Caco-2 (cell line): ENCODE measurements at places on chromosomes 5 and 9. TPM values are rescaled to one million over a fixed set of nuclear protein-coding genes. Genes with fewer than 3 reads are reported as not detected.
A peak's percentile ranks its signal among the peaks of the same experiment; 100 is the strongest.

DNA sequence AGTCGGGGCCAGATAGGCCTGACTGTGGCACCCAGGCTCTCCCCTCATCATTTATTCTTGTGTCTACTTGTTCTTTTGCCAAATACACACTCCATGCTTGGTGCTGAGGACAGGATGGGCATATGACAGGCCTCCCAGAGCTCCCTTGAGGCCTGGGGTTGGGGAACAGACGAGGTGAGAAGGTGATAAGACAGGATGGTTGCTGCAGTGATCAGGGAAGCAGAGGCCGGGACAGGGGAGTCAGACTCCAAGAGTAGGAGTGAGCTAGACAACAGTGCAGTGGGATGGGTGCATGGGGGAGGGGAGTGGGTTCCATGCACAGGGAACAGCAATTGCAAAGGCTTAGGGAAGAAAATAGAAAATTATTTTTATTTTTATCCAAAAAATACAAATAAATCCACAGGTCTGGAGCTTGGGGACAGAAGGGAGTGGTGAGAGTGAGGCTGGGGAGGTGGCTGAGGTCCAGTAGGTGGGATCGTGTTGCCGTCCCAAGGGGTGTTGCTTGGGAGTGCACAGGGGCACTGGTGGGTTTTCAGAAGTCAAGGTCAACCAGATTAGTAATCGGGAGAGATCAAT lies 3.4 kb upstream of the AMBP start:
- peak; percentile 38 for DNase-seq
- peak overlapping the region; percentile 83 for H3K27ac ChIP-seq
- H3K4me1 ChIP-seq, result peaks cover 52% of the 10 kb centered on the region
- H3K4me3 ChIP-seq, result no peak overlapping the region
- no peaks in the 10 kb centered on the region for H3K27me3 ChIP-seq

- DNase-seq, result no peak
- no peak overlapping the region for H3K27ac ChIP-seq
- H3K4me1 ChIP-seq, result peaks cover 5% of the 10 kb centered on the region
- no peak overlapping the region for H3K4me3 ChIP-seq
Observed at GRCh38 chr5:172079876-172080275, 73.4 kb upstream of the FBXW11 start.

DNA sequence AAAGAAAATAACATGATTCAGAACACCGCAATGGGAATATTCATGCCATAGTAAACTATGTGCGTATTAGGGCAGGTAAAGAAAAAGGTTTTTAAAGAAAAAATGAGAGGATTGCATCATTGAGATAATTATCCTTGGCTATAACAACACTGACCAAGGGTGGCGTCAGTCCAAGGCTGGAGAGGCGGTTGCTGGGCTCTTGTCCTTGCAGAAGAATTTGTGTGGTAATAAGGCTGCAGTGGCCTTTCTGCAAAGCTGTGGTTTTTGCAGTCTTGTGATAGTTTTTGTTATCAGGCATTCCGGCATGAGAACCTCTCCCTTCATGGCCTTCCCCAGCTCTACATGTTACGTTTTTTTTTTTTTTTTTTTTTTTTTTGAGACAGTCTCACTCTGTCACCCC lies 14.0 kb downstream of the BOD1 start:
- H3K4me3 ChIP-seq, result no peak overlapping the region
- no peaks in the 10 kb centered on the region for H3K27me3 ChIP-seq
- no peaks in the 10 kb centered on the region for H3K4me1 ChIP-seq
- no peak for DNase-seq
- H3K36me3 ChIP-seq, result peaks cover 4% of the 10 kb centered on the region
- no peak overlapping the region for H3K27ac ChIP-seq

- no peak overlapping the region for H3K4me3 ChIP-seq
- no peaks in the 10 kb centered on the region for H3K4me1 ChIP-seq
- DNase-seq, result no peak
Observed at GRCh38 chr5:66415208-66415607, 181.0 kb upstream of the MAST4 start.

DNA sequence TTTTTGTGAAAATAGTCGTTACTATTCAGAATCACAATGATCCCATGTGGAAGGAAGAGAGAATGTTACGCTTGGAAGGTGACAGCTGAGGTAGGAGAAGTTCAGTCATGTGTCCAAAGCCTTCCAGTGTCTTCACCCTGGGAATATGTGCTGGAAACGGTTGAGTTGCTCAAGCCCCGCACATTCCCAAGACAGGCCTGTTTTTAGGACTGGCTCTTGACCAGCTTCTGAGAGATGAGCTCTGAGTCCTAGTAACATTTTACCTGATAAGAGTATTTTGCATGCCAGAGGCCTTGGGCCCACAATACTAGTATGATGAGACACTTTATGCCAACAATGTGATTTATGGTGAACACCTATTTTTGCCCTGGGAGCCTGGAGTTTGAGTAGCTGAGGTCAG lies 101.7 kb downstream of the LMNB1 start:
- no peak overlapping the region for H3K4me3 ChIP-seq
- H3K27ac ChIP-seq, result no peak overlapping the region
- no peaks in the 10 kb centered on the region for H3K4me1 ChIP-seq
- no peak for DNase-seq
- H3K36me3 ChIP-seq, result no peaks in the 10 kb centered on the region

DNA sequence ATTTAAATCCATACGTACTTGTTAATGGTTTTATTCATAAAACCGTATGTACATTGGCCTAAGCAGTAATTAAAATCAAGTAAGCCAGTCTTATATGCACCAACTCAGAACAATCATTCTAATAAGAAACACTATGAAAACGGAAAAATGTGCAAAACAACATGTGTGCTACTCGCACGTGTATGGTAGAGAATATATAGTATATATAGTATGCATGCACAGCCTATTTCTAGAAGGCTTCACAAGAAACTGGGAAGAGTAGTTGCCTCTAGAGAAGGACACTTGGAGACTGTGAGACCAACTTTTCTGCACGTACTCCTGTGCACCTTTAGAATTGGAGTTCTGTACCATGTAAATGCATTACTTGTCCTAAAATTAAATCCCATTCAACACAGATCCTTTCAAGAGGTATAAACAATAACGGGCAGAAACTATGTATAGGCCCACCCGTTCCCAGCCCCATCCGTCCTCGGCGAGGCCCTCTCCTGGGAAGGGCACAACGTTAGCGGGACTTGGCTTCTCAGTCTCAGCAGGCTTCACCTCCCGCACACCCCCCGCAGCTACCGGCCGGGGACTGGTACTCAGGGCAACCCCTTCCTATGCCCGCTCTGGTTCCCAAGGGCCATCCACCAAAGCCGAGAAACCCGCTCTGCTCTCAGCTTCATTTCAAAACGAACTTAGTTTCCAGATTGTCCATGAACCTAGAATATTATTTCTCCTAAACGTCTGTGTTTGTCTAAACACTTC lies 2.0 kb downstream of the CDC14B start:
- H3K36me3 ChIP-seq, result no peaks in the 10 kb centered on the region
- H3K27ac ChIP-seq, result peak overlapping the region; percentile 82
- H3K4me1 ChIP-seq, result peaks cover 34% of the 10 kb centered on the region
- no peaks in the 10 kb centered on the region for H3K27me3 ChIP-seq

- H3K4me1 ChIP-seq, result peaks cover 4% of the 10 kb centered on the region; the same call in 1 of the 2 replicates
- H3K36me3 ChIP-seq, result no peaks in the 10 kb centered on the region
- no peak overlapping the region for H3K27ac ChIP-seq
- no peak for DNase-seq
- H3K27me3 ChIP-seq, result no peaks in the 10 kb centered on the region
Observed at GRCh38 chr5:52692039-52692438, 95.7 kb upstream of the ITGA1 start.

DNA sequence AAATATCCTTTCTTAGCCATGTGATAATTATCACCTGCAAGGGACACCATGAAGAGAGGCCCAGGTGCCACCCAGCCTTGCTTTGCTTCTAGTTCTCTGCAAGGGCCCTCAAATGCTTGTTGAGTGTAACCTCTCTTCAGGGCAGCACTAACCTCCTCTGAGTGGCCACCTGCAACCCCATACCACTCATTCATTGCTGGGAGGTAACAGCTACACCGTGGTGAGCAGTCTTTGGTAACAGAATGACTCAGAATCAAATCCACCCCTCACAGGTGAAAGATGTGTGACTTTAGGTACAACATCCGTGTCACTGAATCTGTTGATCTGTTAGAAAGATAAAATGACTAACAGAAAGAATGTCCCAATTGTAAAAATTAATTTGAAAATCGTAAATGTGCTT lies 365.1 kb upstream of the TRPC7 start:
- DNase-seq, result no peak
- no peaks in the 10 kb centered on the region for H3K36me3 ChIP-seq
- H3K27me3 ChIP-seq, result no peaks in the 10 kb centered on the region
- no peaks in the 10 kb centered on the region for H3K4me1 ChIP-seq
- no peak overlapping the region for H3K27ac ChIP-seq

GRCh38 chr5:148091991-148092964 lies 28.5 kb downstream of the SPINK5 start:
- H3K4me1 ChIP-seq, result peaks cover 11% of the 10 kb centered on the region; the same call in 1 of the 2 replicates
- H3K4me3 ChIP-seq, result no peak overlapping the region
- H3K36me3 ChIP-seq, result no peaks in the 10 kb centered on the region
- DNase-seq, result no peak
- H3K27me3 ChIP-seq, result no peaks in the 10 kb centered on the region
- H3K27ac ChIP-seq, result no peak overlapping the region

GRCh38 chr9:86036555-86036954 lies 62.8 kb downstream of the GOLM1 start:
- no peak overlapping the region for H3K4me3 ChIP-seq
- no peaks in the 10 kb centered on the region for H3K36me3 ChIP-seq
- H3K4me1 ChIP-seq, result no peaks in the 10 kb centered on the region

GRCh38 chr5:125603321-125603720 lies 819.9 kb upstream of the GRAMD2B start:
- no peaks in the 10 kb centered on the region for H3K36me3 ChIP-seq
- no peak overlapping the region for H3K4me3 ChIP-seq
- H3K27ac ChIP-seq, result no peak overlapping the region
- H3K27me3 ChIP-seq, result no peaks in the 10 kb centered on the region

GRCh38 chr5:78985116-78985724 lies at the start of gene ARSB:
Gene ARSB, minus strand, starts transcription at chr5:78985310. Its CDS starts 62 bp downstream, at chr5:78985248.
- DNase-seq, result no peak
- H3K36me3 ChIP-seq, result no peaks in the 10 kb centered on the region
- peak within 1 kb of the TSS; percentile 84 for H3K27ac ChIP-seq
- H3K4me1 ChIP-seq, result peaks cover 20% of the 10 kb centered on the region
- H3K27me3 ChIP-seq, result no peaks in the 10 kb centered on the region

DNA sequence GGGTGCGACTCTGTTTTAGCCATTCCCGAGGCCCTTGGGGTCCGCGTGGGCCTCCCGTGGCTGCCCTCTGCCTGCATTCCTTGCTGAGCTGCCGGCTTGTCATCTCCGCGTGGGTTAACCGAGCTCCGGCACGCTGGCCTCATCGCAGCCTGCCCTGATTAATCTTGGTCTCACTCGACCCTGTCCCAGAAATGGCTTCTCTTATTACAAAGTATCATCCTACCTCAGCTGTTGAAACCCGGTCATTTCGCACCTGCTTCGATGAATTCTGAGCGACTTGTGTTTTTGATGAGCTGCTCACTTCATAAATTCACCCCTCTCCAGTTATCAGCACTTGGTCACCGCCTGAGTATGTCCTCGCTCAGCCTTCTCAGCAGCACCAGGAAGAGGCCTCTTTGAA lies 123.5 kb upstream of the EGFLAM start:
- 0 out of 2 replicates have a peak, but pooled peaks cover 1% of the 10 kb centered on the region for H3K27me3 ChIP-seq
- no peaks in the 10 kb centered on the region for H3K36me3 ChIP-seq
- H3K4me3 ChIP-seq, result no peak overlapping the region
- H3K27ac ChIP-seq, result no peak overlapping the region
- no peak for DNase-seq

- H3K4me3 ChIP-seq, result no peak overlapping the region
Observed at GRCh38 chr5:97728920-97729319, 545.9 kb upstream of the RIOK2 start.

DNA sequence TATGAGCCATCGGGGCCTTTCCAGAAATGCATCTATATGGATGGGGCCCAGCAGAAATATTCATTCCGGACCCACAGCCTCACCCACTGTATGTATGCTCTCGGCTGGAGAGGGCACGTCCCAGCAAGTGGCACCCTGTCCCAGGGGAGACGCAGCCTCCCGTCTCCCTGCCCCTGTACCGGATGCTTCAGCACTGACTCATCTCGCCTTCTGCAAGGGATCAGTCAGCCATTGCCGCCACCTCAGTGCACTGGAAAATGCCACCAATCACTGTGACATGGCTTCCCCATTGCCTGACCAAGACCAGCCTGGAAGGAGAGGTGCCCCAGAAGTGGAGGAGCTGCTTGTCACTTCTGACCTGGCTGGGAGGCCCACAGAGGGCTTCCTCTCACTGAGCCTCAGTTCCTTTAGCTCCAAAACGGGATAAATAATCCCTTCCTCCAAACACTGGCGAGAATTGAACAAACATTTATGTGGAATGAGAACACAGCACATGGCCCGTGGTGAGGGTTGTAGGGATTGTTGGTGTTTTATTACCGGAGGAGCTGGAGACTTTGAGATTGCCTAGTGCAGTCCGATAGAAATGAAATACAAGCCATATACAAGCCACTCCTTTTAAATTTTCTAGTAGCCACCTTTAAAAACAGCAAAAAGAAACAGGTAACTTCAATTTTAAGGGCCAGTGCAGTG lies 43.9 kb upstream of the ORM1 start:
- H3K4me1 ChIP-seq, result no peaks in the 10 kb centered on the region
- DNase-seq, result no peak
- H3K4me3 ChIP-seq, result no peak overlapping the region
- H3K27ac ChIP-seq, result no peak overlapping the region

DNA sequence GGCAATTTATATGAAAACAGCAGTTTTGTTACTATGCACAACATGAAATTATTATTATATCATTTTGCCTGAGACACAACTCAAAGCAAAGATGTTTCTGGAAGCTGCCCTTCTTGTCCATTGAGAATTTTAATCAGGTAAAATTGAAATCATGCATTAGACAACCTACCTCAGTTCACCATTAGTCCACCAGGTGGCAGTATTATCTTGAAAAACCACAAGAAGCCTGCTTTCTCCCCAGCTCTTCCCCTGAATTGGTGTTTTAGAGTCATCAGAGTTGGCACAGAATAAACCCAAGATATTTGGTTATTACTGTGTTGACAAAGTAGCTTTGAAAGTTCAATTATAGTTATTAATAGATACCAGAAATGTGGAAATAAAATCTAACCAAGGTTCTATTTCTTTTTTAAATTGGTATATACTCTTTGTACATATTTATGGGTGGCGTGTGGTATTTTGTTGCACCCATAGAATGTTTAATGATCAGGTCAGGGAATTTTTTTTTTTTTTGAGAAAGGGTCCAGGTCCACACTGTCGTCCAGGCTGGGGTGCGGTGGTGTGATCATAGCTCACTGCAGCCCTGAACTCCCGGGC lies 25.7 kb downstream of the UTP15 start:
- peak; percentile 45 for DNase-seq
- H3K27ac ChIP-seq, result no peak overlapping the region
- H3K36me3 ChIP-seq, result no peaks in the 10 kb centered on the region
- no peaks in the 10 kb centered on the region for H3K27me3 ChIP-seq

DNA sequence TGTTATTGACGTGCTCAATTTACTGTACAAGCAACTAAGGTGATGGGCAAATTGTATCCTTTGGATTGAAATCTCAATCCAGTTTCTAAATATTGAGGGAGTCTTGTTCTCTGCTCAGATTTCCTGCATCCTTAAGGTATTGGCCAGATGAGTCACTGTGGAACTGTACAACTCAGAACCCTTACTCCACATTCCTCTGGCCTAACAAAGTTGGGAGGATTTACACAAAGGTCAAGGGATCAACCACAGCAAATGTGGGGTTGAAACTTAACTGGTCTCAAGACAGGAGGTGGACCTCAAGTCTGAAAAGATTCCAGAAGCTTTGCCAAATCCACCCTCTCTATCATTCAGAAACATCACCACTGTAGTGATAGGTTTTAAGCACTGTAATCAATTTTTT lies 81.5 kb upstream of the AGXT2 start:
- DNase-seq, result no peak
- H3K4me1 ChIP-seq, result peaks cover 6% of the 10 kb centered on the region; the same call in 1 of the 2 replicates
- H3K4me3 ChIP-seq, result no peak overlapping the region
- no peaks in the 10 kb centered on the region for H3K27me3 ChIP-seq
- no peaks in the 10 kb centered on the region for H3K36me3 ChIP-seq

Gene ORM2
- total RNA-seq, result 45.5 and 46.0 TPM in 2 replicates

Gene DNAJC25
- 10.2 and 10.4 TPM in 2 replicates for total RNA-seq

Gene NMUR2
- 0.57 and 1.00 TPM in 2 replicates for total RNA-seq

Gene PELO
- total RNA-seq, result 25.9 and 26.7 TPM in 2 replicates
